Chondrocyte (in vitro differentiated cells): ENCODE measurements at places on chromosomes 16 and 17. TPM values are rescaled to one million over a fixed set of nuclear protein-coding genes. Genes with fewer than 3 reads are reported as not detected.
A peak's percentile ranks its signal among the peaks of the same experiment; 100 is the strongest.

DNA sequence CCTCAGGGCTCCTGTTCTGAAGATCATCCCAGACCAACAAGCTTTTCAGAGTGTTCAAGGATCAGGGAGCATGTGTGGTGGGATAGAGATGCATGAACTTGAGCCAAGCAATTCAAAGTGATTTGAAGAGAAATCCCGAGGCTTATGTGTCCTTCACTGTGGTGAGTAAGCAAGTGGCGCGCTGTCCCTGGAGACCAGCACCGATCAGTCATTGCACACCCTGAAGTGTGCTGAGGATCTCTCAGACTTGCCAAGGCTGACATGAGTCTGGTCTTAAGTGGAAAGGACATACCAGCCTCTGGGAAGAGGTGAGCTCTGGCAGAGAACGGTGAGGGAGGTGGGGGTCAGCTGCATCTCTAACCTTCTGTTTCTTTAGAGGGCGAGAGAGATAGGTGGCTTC, 43.8 kb upstream of the CDH13 start:
- peaks cover 12% of the 10 kb centered on the region for H3K27me3 ChIP-seq
- H3K4me1 ChIP-seq = no peaks in the 10 kb centered on the region
- H3K27ac ChIP-seq = no peak overlapping the region
- no peak for DNase-seq

Gene CPNE7
- 15.5 to 41.7 TPM (median 16.3 TPM) in 3 replicates for total RNA-seq

GRCh38 chr16:88536971-88537751, 33.0 kb upstream of the ZC3H18 start:
- H3K27ac ChIP-seq = no peak overlapping the region
- no peak overlapping the region for H3K4me3 ChIP-seq
- peaks cover 13% of the 10 kb centered on the region for H3K27me3 ChIP-seq

- peaks cover 10% of the 10 kb centered on the region for H3K27me3 ChIP-seq
- no peak overlapping the region for H3K27ac ChIP-seq
- H3K4me3 ChIP-seq = peak overlapping the region; percentile 63
- H3K4me1 ChIP-seq = no peaks in the 10 kb centered on the region
Measured at GRCh38 chr17:7989781-7990655, 12.4 kb upstream of the GUCY2D start.

Gene NECAB2
- 0.40 to 0.72 TPM (median 0.58 TPM) in 3 replicates for total RNA-seq

GRCh38 chr17:47969930-47970724, 786 bp upstream of the CDK5RAP3 start:
- peak overlapping the region; percentile 5 for H3K27ac ChIP-seq
- DNase-seq = no peak
- H3K36me3 ChIP-seq = peaks cover 8% of the 10 kb centered on the region
- H3K27me3 ChIP-seq = no peaks in the 10 kb centered on the region

GRCh38 chr16:89624777-89625761, 11.6 kb downstream of the DPEP1 start:
- peaks cover 7% of the 10 kb centered on the region for H3K4me1 ChIP-seq
- H3K4me3 ChIP-seq = no peak overlapping the region
- H3K27me3 ChIP-seq = peaks cover 16% of the 10 kb centered on the region
- DNase-seq = no peak
- no peak overlapping the region for H3K27ac ChIP-seq
- H3K36me3 ChIP-seq = no peaks in the 10 kb centered on the region

DNA sequence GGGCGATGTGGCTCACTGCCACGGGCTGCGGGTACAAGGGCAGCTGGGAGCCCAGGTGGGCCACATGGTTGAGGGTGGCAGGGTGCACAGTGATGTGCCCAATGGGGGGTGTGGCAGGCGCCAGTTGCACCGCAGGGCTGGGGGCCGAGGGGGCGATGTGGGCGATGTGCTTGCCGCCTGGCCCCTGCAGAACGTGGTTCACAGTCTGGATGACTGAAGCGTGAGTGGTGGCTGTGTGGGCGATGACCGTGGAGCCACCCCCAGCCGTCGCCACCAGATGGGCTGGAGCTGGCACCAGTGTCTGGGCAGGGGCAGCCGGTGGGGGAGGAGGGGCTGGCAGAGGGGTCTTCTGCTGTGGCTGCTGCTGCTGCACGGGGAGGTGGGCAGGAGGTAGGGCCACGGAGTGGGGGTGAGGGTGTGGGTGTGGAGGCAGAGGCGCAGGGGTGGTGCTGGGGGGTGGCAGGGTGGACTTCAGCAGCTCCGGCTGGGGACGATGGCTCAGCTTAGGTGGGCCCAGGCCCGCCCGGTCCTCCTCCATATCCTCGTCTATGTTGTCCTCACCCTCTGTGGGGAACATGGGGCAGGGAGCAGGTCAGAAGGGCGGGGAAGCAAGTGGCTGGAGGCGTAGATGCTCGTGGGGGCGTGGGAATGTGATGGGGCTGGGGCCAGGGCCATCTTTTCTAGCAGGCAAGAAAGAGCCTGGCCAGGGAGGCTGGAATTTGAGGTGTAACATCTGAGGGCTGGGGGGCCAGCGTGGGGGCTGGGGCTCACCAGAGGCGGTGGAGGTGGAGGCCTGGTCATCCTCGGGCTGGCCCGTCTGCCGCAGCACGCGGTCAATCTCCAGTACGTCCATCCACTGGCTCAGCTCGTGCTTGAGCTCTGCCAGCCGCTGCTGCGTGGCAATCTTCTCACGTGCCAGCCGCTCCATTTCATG, 13.5 kb downstream of the MNT start:
- no peak overlapping the region for H3K27ac ChIP-seq
- no peak overlapping the region for H3K4me3 ChIP-seq
- no peak for DNase-seq
- peaks cover 6% of the 10 kb centered on the region for H3K36me3 ChIP-seq
- no peaks in the 10 kb centered on the region for H3K27me3 ChIP-seq
- peaks cover 20% of the 10 kb centered on the region for H3K4me1 ChIP-seq

Gene CD300H
- not detected in 3 replicates for total RNA-seq

Gene QPRT
- 19.5 to 21.8 TPM (median 20.7 TPM) in 3 replicates for total RNA-seq

DNA sequence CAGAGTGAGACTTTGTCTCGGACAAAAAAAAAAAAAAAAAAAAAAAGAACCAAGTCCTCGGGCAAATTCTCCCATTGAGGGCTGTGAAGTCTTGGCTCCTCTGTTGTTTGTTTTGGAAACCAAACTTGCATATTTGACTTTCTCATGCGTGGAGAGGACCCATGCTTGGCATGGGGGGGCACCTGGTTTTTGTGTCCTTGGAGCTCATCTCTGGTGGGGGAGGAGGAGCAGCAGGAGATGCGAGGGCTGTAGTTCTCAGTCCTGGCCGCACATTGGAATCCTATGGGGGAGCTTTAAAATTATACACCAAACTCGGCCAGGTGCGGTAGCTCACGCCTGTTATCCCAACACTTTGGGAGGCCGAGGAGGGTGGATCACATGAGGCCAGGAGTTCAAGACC, 74.5 kb downstream of the ABCC6 start:
- H3K27ac ChIP-seq = peak overlapping the region; percentile 41
- no peaks in the 10 kb centered on the region for H3K27me3 ChIP-seq
- H3K4me3 ChIP-seq = no peak overlapping the region
- H3K36me3 ChIP-seq = peaks cover 5% of the 10 kb centered on the region

Gene C16orf46
- 0.35 to 0.36 TPM in 2 of 3 replicates, not detected in the other for total RNA-seq

DNA sequence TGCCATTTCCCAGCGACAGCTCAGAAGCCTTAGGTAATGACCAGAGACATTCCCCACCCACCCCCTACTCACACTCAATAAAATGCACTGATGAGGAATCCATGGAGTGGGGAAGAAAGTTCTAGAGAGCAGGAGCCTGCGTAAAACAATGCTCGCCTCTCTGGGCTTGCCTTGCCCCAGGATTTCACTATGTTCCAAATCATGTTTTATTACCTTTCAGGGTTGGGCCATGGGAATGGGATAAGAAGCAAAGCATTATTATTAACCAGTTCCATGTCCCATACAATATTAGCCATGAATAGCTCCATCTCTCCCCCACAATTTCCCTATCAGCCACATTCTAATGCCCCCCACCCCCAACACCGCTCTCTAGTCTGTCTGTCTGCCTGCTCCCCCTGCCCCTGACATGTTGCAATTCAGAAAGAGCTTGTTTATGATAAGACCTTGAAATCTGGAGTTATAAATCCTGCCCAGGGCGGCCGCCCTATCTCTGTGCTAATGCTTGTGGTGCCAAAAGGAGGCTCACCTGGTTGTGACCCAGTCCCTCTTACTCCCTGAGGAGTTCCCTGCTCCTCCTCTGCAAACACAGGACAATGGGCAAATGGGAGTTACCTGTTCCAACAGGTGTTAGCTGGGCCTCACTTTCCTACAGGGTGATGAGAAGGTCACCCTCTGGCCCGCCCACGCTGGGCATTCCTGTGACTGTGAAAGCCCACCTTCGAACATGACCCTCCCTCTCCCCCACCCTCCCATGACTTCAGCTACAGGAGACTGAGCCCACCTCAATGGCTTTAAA, 28.0 kb upstream of the DDX52 start:
- peak overlapping the region; percentile 79 for H3K27ac ChIP-seq
- H3K4me1 ChIP-seq = peaks cover 16% of the 10 kb centered on the region
- no peaks in the 10 kb centered on the region for H3K27me3 ChIP-seq
- no peaks in the 10 kb centered on the region for H3K36me3 ChIP-seq
- H3K4me3 ChIP-seq = no peak overlapping the region
- no peak for DNase-seq

- no peak for DNase-seq
- H3K27me3 ChIP-seq = no peaks in the 10 kb centered on the region
- H3K36me3 ChIP-seq = no peaks in the 10 kb centered on the region
- H3K4me1 ChIP-seq = peaks cover 21% of the 10 kb centered on the region
- H3K4me3 ChIP-seq = no peak overlapping the region
- H3K27ac ChIP-seq = no peak overlapping the region
Measured at GRCh38 chr17:29929006-29929532, 959 bp downstream of the SSH2 start.

DNA sequence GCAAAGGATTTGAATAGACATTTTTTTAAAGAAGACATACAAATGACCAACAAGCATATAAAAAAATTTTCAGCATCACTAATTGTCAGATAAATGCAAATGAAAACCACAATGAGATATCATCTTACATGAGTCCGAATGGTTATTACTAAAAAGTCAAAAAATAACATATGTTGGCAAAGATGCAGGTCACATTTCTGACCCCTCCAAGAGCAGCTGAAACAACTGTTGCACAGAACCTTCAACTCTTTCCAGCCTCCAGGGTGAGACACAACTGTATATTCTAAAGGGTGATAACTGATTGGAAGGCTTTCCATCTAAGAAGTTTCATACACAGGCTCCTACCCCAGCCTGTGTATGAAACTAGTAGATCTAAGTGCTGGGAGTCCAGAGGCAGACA, 51.9 kb downstream of the SLFN5 start:
- no peak for DNase-seq
- H3K27ac ChIP-seq = no peak overlapping the region
- no peaks in the 10 kb centered on the region for H3K27me3 ChIP-seq

Gene IRX5
- total RNA-seq = 1.0 to 2.5 TPM (median 1.5 TPM) in 3 replicates

DNA sequence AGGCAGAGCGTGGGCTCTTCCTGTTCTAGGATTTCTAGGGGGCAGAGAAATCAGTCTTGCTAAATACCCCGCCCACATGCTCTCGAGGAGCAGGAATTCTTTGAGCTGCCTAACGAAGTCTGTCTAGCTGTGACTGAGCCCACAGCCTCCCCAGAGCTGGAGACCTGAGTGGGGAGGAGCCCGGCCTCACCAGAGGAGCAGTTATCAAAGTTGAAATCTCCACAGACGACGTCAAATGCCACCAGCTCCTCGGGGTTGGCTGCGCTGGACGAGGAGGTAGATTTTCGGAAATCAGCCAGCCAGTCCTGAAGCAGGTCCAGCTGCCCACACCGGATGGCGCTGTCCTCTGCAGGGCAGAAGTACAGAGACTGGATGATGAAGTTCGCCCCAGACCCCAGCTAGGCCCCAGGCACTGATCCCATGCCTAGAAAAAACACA, 53.8 kb downstream of the PRMT7 start:
- no peak overlapping the region for H3K27ac ChIP-seq
- H3K4me3 ChIP-seq = no peak overlapping the region
- H3K27me3 ChIP-seq = peaks cover 1% of the 10 kb centered on the region
- H3K4me1 ChIP-seq = no peaks in the 10 kb centered on the region
- peaks cover 3% of the 10 kb centered on the region for H3K36me3 ChIP-seq
- DNase-seq = no peak

Gene PRDM7
- not detected in 3 replicates for total RNA-seq

- no peaks in the 10 kb centered on the region for H3K36me3 ChIP-seq
- DNase-seq = no peak
- H3K27ac ChIP-seq = no peak overlapping the region
- H3K4me3 ChIP-seq = no peak overlapping the region
- H3K4me1 ChIP-seq = no peaks in the 10 kb centered on the region
- H3K27me3 ChIP-seq = peaks cover 6% of the 10 kb centered on the region
Measured at GRCh38 chr17:35176897-35177296, 17.3 kb downstream of the SLC35G3 start.

Gene GINS2
- total RNA-seq = 3.1 to 10.9 TPM (median 3.8 TPM) in 3 replicates

Gene TBC1D3C
- total RNA-seq = not detected in 3 replicates

Gene CDRT15L2
- total RNA-seq = not detected in 3 replicates

DNA sequence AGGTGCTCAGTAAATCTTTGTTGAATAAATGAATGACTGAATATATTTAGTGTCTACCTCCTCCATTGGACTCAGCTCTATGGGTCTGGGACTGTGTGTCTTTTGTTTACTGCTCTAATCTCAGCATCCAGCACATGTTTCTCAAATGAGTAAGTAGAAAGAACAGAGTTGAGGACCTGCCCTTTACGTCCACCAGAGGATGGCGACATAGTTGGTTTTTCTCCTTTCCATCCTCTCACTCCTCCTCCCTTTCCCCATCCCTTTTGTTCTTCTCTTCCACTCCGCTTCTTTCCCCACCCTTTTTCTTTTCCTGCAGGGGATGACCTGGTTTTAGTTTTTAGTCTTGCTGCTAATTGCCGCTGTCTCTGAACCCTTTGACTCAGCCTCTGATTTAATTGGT, 12.1 kb upstream of the CHP2 start:
- H3K4me1 ChIP-seq = no peaks in the 10 kb centered on the region
- no peak overlapping the region for H3K4me3 ChIP-seq
- DNase-seq = no peak
- H3K27me3 ChIP-seq = peaks cover 35% of the 10 kb centered on the region
- H3K27ac ChIP-seq = no peak overlapping the region
- H3K36me3 ChIP-seq = no peaks in the 10 kb centered on the region

Gene TERB1
- total RNA-seq = not detected in 3 replicates

Gene MYL11
- 0.82 to 2.2 TPM (median 1.4 TPM) in 3 replicates for total RNA-seq

Gene C17orf50
- total RNA-seq = not detected in 3 replicates

Gene EPX
- not detected in 3 replicates for total RNA-seq

GRCh38 chr16:22077700-22078313, 14.5 kb upstream of the VWA3A start:
- peaks cover 4% of the 10 kb centered on the region for H3K4me1 ChIP-seq
- no peak overlapping the region for H3K27ac ChIP-seq
- H3K27me3 ChIP-seq = no peaks in the 10 kb centered on the region
- no peaks in the 10 kb centered on the region for H3K36me3 ChIP-seq
- no peak for DNase-seq

Gene FOXF1
- total RNA-seq = not detected in 3 replicates

- H3K36me3 ChIP-seq = no peaks in the 10 kb centered on the region
- H3K4me1 ChIP-seq = no peaks in the 10 kb centered on the region
- H3K27ac ChIP-seq = no peak overlapping the region
- H3K4me3 ChIP-seq = no peak overlapping the region
Measured at GRCh38 chr16:52066962-52067361, 480.0 kb downstream of the TOX3 start.
